ENCODE measurements at places on chromosomes 11 and 22.

- no peak for DNase-seq
These were observed 44.9 kb downstream of the CPT1A start for GRCh38 chr11:68796801-68797200.

DNA sequence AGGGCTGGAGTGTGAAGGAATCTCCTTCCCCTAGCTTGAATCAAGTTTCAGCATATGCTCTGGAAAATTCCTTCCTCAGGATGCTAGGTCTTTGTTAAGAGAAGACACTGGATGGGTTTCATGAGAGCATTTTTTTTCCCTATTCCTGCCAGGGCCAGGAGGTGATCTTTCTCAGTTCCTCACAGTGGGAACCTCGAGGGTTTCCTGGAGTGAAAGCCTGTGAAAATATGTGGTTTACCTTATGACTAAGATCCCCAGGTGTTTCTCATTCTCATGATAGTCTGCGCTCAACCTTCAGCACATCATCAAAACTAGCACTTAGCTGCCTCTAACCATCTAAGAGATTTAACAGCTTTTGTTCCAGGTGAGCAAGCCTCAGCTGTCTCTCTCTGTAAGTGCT lies 985.3 kb upstream of the FAT3 start:
- no peak for DNase-seq

DNA sequence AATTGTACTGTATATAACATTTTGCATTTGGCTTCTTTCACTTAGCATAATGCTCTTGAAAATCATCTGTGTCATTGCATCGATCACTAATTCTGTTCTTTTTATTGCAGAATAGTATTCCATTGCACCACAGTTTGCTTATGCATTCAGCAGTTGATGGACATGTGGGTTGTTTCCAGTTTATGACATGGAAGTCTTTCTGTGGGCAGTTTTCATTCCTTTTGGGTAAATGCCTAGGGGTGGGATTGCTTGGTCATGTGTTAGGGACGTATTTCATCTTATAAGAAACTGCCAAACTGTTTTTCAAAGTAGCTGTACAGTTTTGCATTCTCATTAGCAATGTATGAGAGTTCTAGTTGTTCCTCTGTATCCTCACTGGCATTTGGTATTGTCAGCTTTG lies 127.0 kb downstream of the HIPK3 start:
- DNase-seq = no peak

GRCh38 chr11:124754710-124755109 lies 2.7 kb upstream of the VSIG2 start:
- no peak for DNase-seq

- no peak for DNase-seq
These were observed 56.1 kb upstream of the POU2AF2 start for GRCh38 chr11:111189466-111189865.

DNA sequence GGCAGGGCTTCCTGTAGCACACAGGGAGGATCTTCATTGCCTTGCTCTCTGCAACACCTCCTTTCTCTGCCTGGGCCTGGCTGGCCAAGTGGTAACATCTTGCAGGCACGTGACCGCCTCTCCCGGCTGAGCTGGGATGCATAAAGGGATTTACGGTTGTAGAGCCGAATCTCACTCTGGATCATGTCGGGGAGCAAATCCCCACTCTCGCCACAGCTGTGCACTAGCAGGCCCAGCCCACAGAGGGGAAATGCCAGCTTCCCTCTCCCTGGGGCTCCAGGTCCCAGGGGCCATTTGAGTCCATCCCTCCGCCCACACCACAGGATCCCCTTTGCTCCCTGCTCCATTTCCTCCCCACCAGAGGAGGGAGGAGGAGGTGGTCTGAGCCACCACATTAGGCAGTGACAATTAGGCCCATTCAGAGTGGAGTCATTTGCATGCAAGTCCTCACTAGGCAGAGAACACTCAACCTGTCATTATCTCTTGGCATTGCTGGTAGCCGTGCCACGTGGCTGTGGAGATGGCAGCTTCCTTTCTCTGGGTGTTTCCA lies 196.7 kb downstream of the DSCAML1 start:
- DNase-seq = peak; percentile 46

GRCh38 chr22:22968366-22968765 lies 80.8 kb downstream of the IGLL5 start:
- DNase-seq = no peak

GRCh38 chr11:107573438-107573837 lies 7.9 kb upstream of the ALKBH8 start:
- no peak for DNase-seq

DNA sequence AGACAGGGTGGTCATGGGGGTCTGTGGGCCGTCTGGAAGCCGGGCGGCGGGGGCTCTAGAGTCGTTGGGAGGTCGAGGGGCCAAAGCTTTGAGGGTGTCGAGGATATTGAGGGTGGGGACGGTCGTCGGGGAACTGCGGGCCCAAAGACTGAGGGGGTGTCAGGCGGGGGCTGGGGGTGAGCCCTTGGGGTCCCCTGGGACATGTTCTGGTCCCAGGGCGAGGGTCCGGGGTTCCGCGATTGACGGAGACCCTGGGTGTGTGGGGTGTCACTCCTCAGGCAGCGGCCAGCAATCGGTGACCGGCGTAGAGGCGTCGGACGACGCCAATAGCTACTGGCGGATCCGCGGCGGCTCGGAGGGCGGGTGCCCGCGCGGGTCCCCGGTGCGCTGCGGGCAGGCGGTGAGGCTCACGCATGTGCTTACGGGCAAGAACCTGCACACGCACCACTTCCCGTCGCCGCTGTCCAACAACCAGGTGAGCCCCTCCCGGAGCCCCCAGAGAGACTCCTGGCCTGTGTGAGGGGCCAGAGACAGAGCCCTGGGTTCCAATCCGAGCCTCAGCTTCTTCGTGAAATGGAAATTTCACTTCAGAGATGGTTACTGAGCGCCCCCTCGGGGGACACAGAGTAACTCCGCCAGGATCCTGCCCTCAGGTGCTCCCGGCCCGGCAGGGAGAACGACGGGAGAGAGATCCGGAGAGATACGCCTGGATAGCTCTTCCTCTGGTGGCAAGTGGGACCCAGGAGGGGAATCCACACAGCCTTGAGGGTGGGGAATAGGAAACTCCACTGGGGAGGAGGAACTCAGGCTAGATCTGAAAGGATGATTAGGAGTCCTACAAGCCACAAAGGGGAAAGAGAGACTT lies 714 bp downstream of the SDF2L1 start:
- DNase-seq = peak; percentile 74

Measured in SK-N-DZ (cell line).